ENCODE measurements at places on chromosomes 2 and 18. TPM values are rescaled to one million over a fixed set of nuclear protein-coding genes. Genes with fewer than 3 reads are reported as not detected.

The EPC2 gene
- total RNA-seq: 53.1 TPM

The ZNF2 gene
- 5.7 TPM for total RNA-seq

DNA sequence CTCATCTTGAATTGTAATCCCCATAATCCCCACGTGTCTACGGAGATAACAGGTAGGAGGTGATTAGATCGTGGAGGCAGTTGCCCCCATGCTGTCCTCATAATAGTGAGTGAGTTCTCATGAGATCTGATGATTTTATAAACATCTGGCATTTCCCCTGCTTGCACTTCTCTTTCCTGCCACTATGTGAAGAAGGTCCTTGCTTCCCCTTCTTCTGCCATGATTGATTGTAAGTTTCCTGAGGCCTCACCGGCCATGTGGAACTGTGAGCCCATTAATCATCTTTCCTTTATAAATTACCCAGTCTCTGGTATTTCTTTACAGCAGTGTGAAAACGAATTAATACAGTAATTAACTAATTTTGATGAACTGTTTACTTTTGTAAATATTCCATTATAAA lies 582.5 kb downstream of the TSN start:
- H3K27me3 ChIP-seq: no peaks in the 10 kb centered on the region
- H3K4me3 ChIP-seq: no peak overlapping the region
- DNase-seq: no peak
- no peak overlapping the region for H3K27ac ChIP-seq
- H3K4me1 ChIP-seq: no peaks in the 10 kb centered on the region

DNA sequence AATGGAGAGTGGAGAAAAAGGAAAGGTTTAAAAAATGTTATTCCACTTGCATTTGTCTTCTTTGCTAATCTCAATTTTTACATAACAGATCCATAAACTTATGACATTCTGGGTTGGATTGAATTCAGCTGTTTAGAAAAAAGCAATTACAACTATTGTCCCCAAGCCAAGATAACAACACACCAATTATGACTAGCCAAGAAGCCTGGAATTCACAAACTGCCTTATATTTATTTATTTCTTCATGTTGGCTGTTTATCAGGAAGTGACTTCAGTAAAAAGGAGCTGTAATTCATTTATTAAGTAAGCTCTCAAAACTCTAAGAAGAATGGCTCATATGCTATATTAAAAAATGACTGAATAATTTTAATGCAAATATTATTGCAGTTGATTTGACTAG lies 137.4 kb downstream of the CALCRL start:
- H3K27me3 ChIP-seq: no peaks in the 10 kb centered on the region
- no peak overlapping the region for H3K4me3 ChIP-seq
- no peaks in the 10 kb centered on the region for H3K4me1 ChIP-seq
- no peak for DNase-seq
- no peak overlapping the region for H3K27ac ChIP-seq

- H3K4me1 ChIP-seq: peaks cover 16% of the 10 kb centered on the region
- DNase-seq: no peak
- peaks cover 29% of the 10 kb centered on the region for H3K36me3 ChIP-seq
- no peak overlapping the region for H3K27ac ChIP-seq
- H3K27me3 ChIP-seq: no peaks in the 10 kb centered on the region
- H3K4me3 ChIP-seq: no peak overlapping the region
Measured at GRCh38 chr2:233408366-233409285, 54.3 kb downstream of the DGKD start.

DNA sequence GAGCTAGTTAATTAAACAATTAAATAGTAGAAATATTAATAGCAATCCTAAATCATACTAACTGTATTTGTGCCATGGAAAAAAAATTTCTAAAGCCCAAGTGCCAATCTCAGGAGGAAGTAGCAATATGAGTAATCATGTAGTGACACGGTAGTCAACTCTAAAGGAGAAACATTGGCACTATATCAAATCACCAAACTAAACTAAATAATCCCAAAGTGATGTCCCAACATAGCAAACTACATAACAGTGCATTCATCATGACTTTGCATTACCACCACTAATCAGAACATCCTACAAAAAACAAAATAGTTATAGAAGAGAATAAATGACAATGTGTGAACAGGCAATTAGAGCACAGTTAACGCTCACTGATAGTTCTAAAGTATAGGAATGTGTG lies 195.1 kb downstream of the EXOC6B start:
- DNase-seq: no peak
- peaks cover 9% of the 10 kb centered on the region for H3K4me1 ChIP-seq
- H3K27ac ChIP-seq: no peak overlapping the region
- no peaks in the 10 kb centered on the region for H3K27me3 ChIP-seq

- no peaks in the 10 kb centered on the region for H3K27me3 ChIP-seq
Measured at GRCh38 chr2:159215116-159215515, 71.4 kb downstream of the WDSUB1 start.

DNA sequence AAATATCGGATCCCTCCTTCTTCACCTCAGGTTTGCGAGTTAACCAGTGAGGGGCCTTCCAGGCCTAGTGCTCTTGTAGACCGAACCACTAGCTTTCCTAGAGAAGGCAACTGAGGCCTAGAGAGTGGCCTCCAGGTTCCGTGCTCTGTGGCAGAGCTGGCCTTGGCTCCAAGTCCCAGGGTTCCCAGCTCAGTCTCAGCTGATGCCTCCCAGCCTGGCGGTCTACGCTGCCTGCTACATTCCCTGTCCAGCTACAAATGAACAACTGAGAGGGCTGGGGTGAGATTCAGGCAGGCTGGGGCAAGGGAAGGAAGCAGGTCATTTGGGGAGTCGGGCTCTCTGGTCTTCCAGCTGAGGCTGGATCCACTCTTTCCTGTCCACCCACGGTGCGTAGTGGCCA lies 2.3 kb downstream of the STEAP3 start:
- DNase-seq: no peak
- H3K36me3 ChIP-seq: no peaks in the 10 kb centered on the region
- H3K4me1 ChIP-seq: peaks cover 15% of the 10 kb centered on the region
- H3K4me3 ChIP-seq: no peak overlapping the region
- peaks cover 44% of the 10 kb centered on the region for H3K27me3 ChIP-seq

The PIAS2 gene
- total RNA-seq: 36.3 TPM

DNA sequence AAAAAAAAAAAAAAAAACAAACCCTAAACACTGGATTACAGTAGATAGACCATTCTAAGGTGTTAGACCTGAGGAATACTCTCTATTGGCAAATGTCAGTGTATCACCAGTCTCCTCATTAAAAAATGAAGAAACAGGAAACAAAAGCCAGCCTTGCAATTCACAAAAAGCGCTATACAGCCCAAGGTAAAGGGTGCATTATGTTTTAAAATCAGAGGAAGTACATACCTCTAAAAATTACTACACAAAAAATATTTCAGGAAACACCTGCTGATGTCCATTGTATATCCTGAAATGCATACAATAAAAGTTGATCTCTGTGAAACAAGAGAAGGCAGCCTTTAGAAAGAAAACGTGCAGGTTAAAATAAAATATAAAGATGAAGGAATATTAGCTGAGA lies 54.9 kb upstream of the TSPYL6 start:
- H3K27me3 ChIP-seq: no peaks in the 10 kb centered on the region
- H3K27ac ChIP-seq: no peak overlapping the region
- H3K36me3 ChIP-seq: no peaks in the 10 kb centered on the region
- no peaks in the 10 kb centered on the region for H3K4me1 ChIP-seq
- no peak overlapping the region for H3K4me3 ChIP-seq

The LIMS4 gene
- total RNA-seq: 1.4 TPM

GRCh38 chr2:85646166-85646565 lies 21.8 kb downstream of the SFTPB start:
- DNase-seq: no peak
- no peak overlapping the region for H3K27ac ChIP-seq
- H3K4me3 ChIP-seq: no peak overlapping the region

DNA sequence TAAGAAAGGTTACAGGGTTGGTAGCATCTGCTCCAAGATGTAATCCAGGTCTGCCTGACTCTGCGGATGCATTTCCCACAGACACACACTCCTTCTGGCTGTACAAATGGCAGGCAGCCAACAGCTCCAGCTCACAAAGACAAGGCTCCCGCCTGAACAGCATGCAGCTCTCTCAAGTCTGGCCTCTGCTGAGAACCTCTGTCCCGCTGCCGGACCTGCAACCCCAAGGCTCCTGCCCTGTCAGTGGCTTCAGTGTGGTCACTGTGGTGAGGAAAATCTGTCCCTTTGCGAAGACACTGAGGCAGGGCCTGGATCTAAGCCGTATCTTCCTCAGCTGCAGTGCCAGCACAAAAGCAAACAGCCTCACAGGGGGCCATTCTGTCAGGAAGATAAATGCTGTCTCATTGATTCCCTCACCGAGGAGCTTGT lies 469.3 kb upstream of the MEX3C start:
- H3K36me3 ChIP-seq: peaks cover 1% of the 10 kb centered on the region
- DNase-seq: no peak
- no peak overlapping the region for H3K27ac ChIP-seq
- no peak overlapping the region for H3K4me3 ChIP-seq
- no peaks in the 10 kb centered on the region for H3K4me1 ChIP-seq

- no peak overlapping the region for H3K4me3 ChIP-seq
- no peak for DNase-seq
- peaks cover 4% of the 10 kb centered on the region for H3K27me3 ChIP-seq
- no peak overlapping the region for H3K27ac ChIP-seq
Measured at GRCh38 chr18:27668158-27668557, 483.1 kb upstream of the CHST9 start.

GRCh38 chr2:47386551-47386950 lies 16.4 kb upstream of the MSH2 start:
- H3K4me1 ChIP-seq: no peaks in the 10 kb centered on the region
- no peak for DNase-seq
- peaks cover 35% of the 10 kb centered on the region for H3K36me3 ChIP-seq
- H3K27ac ChIP-seq: no peak overlapping the region

The VAMP8 gene
- 76.0 TPM for total RNA-seq

All from progenitor cell of endocrine pancreas (in vitro differentiated cells).